ENCODE measurements at places on chromosomes 13 and 19. TPM values are rescaled to one million over a fixed set of nuclear protein-coding genes. Genes with fewer than 3 reads are reported as not detected.
A peak's percentile ranks its signal among the peaks of the same experiment; 100 is the strongest.

DNA sequence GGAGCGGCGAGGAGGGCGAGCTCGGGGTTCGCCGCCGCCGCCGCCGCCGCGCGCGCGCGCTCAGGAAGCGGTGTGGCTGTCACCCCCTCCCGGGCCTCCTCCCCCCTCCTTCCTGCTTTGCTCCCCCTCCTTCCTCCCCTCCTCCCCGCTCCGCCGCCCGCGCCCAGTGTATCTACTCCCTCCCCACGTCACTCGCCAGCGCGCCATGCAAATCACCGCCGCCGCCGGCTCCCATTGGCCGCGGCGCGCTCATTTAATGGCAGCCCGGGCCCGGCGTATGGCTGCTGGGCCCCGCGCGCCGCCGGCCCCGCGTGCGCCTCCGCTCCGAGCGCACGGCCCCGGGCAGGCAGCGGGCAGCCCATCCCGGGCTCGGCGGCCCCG is 335 bp upstream of the SOX1 start:
- no peaks in the 10 kb centered on the region for H3K4me1 ChIP-seq
- peaks cover 26% of the 10 kb centered on the region for H3K36me3 ChIP-seq
- peaks cover 67% of the 10 kb centered on the region for H3K27me3 ChIP-seq

DNA sequence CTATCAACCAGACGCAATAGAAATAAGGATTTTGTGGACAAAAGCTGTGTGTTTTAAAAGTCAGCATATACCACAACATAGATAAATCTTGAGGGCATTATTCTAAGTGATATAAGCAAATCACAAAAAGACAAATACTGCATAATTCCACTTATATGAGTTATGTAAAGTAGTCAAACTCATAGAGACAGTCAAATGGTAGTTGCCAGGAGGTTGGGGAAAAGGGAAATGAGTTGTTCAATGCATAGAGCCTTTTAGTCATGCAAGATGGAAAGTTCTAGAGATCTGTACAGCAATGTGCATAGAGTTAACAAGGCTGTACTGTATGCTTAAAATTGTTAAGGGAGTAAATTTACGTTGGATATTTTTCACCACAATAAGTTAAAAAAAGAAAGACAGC is 244.7 kb downstream of the DCT start:
- H3K27ac ChIP-seq = no peak overlapping the region
- no peak overlapping the region for H3K4me3 ChIP-seq
- H3K36me3 ChIP-seq = no peaks in the 10 kb centered on the region
- H3K27me3 ChIP-seq = no peaks in the 10 kb centered on the region

- H3K36me3 ChIP-seq = no peaks in the 10 kb centered on the region
- no peak overlapping the region for H3K4me3 ChIP-seq
- no peaks in the 10 kb centered on the region for H3K4me1 ChIP-seq
- H3K27ac ChIP-seq = no peak overlapping the region
Measured at GRCh38 chr13:34167347-34167746, 349.4 kb downstream of the RFC3 start.

DNA sequence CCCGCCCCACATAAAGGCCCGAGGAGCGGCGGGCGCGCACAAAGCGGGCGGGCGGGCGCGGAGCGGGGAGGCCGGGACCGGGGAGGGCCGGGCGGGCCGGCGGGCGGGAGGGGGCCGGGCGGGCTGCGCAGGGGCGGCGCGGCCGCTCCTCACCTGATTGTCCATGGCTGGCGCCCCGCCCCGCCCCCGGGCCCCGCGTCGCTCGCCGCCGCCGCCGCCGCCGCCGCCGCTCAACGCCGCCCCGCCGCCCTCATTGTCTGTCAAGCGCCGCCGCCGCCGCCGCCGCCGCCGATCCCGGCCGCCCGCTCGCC is 200 bp downstream of the MLLT1 start:
- DNase-seq = no peak
- peak overlapping the region; percentile 56 for H3K4me3 ChIP-seq

The IZUMO2 gene
- total RNA-seq = not detected

The F7 gene
- total RNA-seq = not detected

The UPK1A gene
- 0.82 TPM for total RNA-seq

The ZNF526 gene
- total RNA-seq = 21.5 TPM

All from activated CD8-positive, alpha-beta T cell treated with anti-CD3 and anti-CD28 coated beads, Interleukin-2, amount 10 ng/mL, durations not matched to agents 7 days and 5 days (primary cell).